ENCODE measurements at places on chromosomes 4 and X.

DNA sequence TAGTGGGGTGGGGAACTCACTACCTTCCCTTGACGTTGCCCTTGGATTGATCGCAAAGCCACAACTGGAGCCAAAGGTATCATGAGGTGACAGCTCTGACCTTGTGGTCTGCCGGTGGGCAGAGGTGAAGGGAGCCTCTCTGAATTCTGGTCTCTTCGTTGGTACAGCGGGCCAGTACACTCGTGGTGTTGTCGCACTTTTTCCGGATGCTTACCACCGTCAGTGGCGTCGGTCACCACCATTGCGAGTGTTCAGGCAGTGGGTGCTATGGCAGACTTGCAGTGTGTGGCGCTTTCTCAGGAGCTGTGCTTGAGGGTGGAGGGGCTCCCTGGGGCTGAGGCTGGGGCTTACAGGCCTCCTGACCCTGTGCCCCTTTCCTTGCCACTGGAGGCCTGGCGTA, 5.2 kb upstream of the GRPEL1 start:
- DNase-seq, result no peak

GRCh38 chrX:148504506-148504905, 4.1 kb downstream of the AFF2 start:
- DNase-seq, result no peak

DNA sequence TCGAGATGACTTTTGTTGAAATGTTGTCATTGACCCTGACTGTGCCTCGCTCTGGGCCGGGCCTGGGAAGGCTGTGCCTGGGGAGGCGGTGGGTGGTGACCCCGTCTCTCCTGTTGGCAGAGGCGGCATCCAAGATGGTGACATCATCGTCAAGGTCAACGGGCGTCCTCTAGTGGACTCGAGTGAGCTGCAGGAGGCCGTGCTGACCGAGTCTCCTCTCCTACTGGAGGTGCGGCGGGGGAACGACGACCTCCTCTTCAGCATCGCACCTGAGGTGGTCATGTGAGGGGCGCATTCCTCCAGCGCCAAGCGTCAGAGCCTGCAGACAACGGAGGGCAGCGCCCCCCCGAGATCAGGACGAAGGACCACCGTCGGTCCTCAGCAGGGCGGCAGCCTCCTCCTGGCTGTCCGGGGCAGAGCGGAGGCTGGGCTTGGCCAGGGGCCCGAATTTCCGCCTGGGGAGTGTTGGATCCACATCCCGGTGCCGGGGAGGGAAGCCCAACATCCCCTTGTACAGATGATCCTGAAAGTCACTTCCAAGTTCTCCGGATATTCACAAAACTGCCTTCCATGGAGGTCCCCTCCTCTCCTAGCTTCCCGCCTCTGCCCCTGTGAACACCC, 36.4 kb downstream of the HTRA3 start:
- DNase-seq, result no peak

DNA sequence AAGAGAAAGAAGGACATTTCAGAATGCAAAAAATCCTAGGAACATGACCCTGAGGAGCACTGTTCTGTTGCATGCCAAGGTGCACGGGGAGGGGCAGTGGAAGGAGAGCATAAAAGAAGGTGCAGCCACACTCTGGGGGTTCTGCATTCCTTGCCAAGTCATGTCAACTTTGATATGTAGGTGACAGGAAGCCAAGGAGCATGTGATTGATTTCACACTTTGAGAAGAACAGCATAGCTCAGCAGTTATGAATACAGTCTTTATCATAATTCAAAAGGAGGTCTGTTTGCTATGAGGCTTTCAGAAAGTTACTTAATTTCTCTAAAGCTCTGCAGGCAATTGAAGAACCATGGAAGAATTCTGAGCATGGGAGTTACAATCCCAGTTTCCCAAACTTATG, 50.6 kb downstream of the SCFD2 start:
- DNase-seq, result no peak

DNA sequence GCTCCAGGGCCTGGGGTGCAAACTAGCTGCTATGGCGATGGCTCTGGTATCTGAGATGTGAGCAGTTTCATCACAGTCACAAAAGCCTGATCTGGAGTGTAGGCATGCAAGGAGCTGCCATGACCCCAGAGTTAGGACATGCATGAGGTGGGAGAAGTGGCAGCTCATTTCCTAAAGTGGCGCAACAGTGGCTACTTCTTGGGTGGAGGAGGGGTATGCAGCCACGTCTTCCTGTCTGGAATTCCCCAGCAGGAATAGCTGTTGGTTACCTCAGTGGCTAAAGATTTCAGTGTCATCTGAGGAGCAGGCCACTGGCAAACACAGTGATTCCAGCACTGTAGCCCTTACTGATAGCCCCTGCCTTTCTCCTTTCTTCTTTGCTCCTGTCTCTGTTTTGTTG, 1382.5 kb downstream of the C4orf33 start:
- DNase-seq, result peak; percentile 78

DNA sequence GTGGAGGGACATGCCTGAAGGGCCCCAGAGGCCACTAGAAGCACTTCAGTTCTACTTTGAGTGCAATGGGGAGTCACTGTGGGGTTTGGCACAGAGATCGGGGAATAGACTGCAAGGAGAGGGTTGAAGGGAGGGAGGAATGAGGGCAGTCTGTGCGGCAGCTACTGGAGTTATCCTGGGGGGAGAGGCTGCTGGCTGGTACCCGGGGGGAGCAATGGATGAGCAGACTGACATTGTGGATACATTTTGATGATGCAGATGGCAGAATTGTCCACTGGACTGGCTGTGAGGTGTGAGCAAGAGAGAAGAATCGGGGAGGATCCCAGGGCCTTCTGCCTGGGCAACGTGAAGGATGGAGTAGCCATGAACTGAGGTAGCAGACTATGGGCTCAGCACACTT, 2.8 kb upstream of the MAMLD1 start:
- DNase-seq, result no peak

- no peak for DNase-seq
Measured at GRCh38 chr4:131248314-131248713, 1900.8 kb upstream of the PCDH10 start.

DNA sequence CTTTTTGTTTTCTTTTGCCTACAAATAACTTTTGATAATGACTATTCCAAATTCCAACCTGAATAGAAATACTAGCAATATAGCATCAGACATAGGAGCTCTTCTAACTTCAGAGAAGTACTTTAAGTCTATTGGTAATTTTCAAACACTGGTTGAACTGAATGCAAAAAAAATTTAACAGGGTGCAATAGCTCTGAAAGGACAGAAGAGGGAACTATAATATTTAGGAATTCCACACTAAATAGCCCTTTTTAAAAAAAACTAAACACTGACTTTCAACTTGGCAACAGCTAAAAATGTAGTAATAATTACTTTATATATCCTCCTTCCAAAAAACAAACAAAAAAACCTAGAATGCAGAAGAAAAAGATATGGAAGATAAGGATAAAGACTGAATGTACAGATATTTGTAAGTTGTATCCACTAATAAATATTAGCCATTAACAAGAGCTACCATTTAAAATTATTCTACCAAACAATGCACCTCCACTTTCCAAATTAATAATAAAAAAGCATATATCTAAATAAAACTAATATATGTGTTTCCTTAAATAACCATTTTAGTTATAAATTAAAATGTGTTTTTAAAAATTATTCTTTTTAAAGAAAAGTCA, 81.4 kb downstream of the FBXW7 start:
- DNase-seq, result peak; percentile 10

DNA sequence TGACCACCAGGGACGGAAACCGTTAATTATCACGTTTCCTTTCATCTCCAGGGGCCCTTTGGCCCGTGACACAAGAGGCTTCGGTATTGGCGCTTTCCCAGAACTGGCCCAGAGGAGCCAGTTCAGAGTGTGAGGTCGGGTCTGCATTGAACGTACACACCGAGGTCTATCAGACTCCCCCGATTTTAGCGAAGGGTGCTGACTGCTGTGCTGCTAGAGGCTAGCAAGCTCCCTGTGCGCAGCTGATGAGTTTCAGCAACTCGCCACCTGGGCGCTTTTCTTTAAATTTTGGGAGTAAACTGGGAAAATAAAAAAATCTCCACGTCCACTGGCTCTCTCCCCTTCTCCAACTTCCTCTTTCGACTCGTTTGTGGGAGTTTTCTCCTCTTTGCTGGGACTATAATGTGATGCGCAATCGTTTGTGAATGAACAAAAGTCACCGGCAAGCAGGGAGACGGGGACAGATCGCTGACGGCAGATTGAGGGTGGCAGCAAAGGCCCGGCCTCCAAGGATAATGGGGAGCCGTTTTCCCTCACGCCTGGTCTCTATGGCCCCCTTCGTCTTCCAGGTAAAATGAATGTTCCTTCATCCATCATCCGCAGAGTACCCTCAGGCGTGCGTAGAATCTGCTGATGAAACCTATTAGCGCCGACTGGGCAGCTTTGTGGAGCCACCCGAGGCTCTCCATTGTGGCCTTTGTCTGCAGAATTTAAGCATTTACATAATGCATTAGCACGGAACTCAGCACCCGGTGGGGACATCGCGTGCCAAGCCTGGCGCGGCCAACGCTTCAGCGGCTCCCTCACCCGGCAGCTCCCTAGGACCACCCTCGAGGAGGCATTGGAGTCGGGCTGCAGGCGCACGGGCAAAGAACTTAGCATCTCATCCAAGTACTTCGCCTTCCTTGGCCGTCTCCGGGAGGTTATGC, 1.6 kb upstream of the LRAT start:
- DNase-seq, result no peak

- DNase-seq, result no peak
Measured at GRCh38 chr4:168917138-168917779, 92.8 kb downstream of the CBR4 start.

GRCh38 chrX:119757979-119758730, at the start of gene SOWAHD:
Gene SOWAHD, plus strand, starts transcription at chrX:119758588. Its CDS starts 80 bp downstream, at chrX:119758668.
- DNase-seq, result no peak

- DNase-seq, result no peak
Measured at GRCh38 chrX:123219916-123220315, 35.8 kb downstream of the GRIA3 start.

DNA sequence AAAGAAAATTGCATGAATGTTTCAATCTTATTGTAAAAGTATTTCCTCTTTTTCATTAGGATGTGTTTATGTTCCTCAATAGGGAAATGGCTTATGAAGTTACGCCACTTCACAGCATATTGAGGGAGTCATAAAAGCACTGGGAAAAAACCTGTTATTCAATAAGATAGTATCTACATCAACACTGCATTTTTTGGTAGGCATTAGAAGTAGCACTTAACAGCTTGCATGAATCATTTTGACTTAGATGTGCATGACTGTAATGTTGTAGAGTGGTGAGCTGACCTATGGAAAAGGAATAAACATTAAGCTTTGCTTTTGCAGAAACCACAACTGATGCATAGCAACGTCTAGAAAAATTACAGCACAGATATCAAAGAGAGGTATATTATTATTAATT, 111.2 kb upstream of the GRXCR1 start:
- no peak for DNase-seq

DNA sequence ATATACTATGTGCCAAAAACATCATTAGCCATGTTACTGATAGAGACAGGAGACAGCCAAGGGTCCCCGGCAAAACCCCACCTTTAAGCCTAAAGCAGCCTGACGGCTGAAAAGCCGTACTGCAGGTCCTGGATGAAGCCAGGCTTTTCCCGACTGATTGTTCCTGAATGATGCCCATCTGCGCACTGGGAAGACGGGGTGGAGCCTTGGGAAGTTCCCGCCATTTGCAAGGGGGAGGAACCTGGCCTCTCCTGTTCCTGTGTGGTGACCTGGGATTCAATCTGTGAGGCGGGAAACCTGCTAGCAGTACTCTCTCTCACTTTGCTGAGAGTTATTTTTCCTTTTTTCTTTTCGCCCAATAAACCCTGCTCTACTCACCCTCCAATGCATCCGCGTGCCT, 15.1 kb upstream of the CAMK2D start:
- no peak for DNase-seq

GRCh38 chr4:26525136-26525770, 35.0 kb upstream of the CCKAR start:
- DNase-seq, result peak; percentile 74

DNA sequence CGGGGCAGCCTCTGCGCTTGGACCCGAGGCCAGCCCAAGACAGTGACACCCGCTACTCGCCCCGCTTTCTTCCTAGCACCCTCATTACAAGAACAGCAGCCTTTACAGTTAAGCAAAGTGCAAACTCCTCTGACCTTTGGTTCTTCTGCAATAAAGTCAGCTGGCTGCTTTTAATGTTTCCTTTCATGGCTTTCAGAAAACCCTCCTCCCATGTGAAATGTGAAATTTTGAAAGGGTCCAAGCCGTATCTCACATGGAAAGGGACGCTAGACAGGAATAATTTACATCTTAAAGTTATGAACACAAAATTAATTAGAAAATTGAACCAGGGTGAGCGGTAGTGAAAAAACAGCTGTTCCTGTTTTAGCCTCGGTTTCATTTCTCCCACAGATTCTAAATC, 520.1 kb upstream of the FRG1 start:
- DNase-seq, result no peak

Data from epithelial cell of proximal tubule (primary cell).